ENCODE measurements at places on chromosomes 13 and 19.

DNA sequence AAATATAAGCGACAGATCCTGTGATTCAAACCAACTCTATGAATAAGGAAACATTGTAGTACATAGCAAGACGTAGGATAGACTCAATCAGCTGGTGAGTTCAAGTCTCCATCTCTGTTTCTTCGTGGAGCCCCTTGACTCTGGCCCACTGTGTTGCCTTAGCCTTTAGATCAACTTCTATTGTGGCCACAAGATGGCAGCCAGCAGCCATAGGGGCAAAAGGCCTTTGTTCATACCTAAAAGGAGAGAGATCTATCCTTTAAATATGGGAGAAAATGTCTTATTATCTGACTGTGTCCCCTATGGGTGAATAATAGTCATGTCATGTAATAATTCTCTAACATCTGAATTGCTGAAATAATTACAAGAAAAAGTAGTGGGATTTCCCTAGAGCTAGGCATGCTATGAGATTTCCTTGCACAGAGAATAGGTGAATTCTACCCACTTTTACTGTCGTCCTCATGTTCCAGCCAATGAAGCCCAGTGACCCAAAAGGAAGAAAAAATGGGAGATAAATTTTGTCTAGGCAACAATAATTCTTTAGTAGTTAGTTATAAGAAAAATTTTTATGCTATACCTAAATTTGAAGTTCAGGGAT, 129.4 kb downstream of the PCDH20 start:
- no peak for DNase-seq

- DNase-seq, result no peak
Observed at GRCh38 chr13:80828759-80829158, 487.8 kb upstream of the SPRY2 start.

DNA sequence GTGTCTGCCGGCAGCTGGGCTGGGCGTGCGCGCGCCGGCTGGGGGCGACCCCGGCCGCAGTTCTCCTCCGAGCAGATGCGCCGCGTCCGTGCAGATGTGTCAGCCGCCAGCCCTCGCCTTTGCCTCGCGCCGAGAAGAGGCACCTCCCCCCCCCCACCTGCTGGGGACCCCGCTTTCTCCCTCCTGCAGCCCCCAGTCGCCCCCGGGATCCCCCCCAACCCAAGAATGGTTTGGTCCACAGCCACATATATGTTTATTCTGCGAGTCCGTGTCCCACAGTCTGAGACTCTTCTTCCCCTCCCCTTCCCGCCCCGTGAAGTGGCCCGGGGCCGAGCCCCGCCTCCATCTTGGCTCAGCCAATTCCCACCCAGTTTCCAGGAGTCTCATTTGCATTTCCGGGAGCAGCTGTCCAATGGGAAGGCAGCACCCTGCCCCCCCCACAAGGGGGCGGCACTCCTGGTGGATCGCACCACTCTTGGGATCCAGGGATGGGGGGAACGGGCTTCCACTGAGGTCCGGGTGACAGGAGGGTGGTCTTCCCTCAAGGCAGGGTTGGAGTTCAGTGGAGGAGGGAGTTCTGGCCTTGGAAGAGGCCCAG, 8.6 kb downstream of the ISOC2 start:
- peak; percentile 40 for DNase-seq

- DNase-seq, result no peak
Observed at GRCh38 chr13:100434010-100434763, 154.4 kb downstream of the GGACT start.

DNA sequence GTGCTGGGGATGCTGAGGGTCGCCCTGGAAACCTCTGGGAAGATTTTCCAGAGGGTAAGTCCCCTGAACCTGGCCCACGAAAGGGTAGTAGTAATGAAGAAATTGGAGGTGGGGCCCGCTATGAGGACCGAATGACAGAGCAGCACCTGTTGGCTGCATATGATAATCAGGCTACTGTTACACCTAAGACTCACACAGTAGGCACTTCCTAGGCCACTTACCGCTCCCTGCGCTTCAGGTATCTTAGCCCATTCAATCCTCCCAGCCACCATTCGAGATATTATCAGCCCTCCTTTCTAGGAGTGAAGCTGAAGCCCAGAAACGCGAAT, 4.3 kb upstream of the LRFN3 start:
- DNase-seq, result no peak

GRCh38 chr19:29266001-29266400, 53.0 kb upstream of the UQCRFS1 start:
- DNase-seq, result no peak

DNA sequence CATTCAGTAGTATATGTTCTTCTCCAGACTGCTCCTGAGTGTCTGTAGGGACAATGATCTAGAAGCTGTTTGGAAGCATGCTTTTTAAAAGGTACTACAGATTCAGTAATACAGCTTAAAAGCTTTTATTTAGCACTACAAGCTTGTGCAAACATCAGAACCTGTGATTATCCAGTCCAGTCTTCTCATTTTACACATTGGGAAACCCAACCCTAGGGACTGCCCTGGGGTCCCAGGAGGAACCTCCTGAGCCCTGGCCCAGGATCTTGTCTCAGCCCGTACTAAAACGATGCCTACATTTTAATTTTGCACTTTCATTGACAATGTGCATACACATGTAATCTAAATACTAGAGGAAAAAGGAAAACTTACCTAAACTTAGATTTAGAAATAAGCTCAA, 12.5 kb downstream of the DOCK9 start:
- DNase-seq, result no peak

DNA sequence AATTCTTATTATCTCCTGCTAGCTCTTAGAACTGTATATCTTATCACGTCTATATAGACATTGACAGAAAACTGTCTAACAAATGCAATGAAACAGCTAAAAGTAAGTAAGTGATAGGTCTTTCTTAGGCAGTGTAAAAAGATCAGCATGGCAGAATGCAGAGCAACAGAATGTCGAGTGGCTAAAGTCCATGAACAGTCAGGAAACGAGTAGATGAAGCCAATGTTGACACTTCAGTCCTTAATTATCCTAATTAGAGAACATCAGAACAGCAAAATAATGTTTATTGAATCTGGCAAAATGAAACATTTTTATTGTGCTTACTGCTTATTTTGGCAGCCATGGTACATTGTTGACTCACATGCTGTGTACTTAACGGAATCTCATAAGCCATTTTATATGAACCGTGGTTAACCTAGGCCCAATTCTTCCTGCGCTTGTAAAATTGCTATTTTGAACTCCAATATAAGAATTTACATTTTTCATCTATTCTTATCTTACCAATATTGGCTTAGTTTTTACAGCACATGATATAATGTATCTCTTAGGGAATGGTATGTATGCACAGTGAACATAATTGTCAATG, 748.1 kb downstream of the DACH1 start:
- no peak for DNase-seq

DNA sequence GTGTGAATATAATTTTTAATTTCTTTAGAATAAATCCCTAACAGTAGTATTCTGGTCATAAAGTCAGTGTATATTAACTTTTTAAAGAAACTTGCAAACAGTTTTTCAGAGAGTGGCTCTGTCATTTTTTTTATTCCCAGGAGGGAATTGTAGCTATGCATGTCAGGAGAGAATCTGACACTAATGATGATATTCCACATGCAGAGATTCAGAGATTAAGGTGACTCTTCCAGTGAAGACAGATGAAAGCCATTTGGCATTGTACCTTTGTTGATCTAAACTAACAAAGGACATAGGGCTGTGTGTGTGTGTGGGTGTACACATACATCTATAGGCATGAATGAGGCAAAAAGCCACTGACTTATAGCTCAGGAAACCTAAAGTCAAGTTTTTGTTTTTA, 99.9 kb downstream of the TNFSF13B start:
- no peak for DNase-seq

- no peak for DNase-seq
Observed at GRCh38 chr19:32890841-32891240, 21.3 kb upstream of the SLC7A9 start.

DNA sequence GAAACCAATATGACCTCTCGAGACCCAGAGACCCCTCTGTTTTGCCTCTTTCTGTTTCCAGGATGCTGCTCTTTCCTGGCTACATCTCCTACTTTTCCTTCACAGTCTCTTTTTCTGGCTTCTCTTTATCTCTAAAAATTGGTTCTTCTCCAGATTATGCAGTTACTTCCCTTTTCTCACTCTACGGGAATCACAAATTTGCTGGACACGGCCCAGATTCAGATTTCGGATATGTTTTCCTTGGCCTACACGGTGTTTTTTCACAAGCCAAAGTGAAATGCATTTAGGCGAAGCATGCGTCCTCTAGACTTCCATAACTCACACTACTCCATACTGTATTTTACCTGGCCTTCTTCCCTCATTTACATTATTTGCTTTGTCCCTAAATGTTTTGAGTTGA, 214.7 kb upstream of the MIR17HG start:
- no peak for DNase-seq

- DNase-seq, result no peak
Observed at GRCh38 chr13:36848199-36848982, 29.4 kb downstream of the RFXAP start.

DNA sequence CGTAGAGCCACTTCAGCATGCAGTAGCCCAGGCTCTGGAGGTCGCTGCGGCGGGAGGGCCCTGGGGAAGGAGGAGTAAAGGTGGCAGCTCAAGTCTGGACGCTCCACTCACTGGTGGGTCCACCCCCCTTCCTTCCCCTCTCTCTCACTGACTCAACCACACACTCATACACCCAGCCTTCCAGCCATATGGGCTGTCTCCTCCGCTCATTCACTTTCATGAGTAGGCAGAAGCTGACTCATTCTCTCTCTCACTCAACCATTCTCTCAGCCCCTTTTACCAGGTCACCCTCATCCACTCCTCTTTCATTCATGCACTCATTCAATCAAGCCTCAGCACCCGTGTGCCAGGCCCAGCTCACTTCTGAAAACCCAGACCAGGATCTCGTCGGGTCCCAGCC, 27.5 kb upstream of the SIGLEC11 start:
- no peak for DNase-seq

DNA sequence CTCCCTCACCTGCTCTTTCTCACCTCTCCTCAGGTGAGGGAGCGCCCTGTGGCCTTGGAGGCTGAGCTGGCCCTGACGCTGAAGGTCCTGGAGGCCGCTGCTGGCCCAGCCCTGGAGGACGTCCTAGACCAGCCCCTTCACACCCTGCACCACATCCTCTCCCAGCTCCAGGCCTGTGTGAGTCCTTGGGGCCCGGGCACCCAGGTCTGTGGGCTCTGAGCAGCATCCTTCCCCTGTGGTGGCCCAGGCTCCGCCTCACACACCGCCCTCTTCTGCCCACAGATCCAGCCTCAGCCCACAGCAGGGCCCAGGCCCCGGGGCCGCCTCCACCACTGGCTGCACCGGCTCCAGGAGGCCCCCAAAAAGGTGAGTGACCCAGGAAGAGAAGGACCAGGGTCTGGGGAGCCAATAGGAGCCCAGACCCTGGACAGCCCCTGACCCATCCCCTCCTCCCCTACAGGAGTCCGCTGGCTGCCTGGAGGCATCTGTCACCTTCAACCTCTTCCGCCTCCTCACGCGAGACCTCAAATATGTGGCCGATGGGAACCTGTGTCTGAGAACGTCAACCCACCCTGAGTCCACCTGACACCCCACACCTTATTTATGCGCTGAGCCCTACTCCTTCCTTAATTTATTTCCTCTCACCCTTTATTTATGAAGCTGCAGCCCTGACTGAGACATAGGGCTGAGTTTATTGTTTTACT, 1.9 kb downstream of the IFNL1 start:
- DNase-seq, result no peak

DNA sequence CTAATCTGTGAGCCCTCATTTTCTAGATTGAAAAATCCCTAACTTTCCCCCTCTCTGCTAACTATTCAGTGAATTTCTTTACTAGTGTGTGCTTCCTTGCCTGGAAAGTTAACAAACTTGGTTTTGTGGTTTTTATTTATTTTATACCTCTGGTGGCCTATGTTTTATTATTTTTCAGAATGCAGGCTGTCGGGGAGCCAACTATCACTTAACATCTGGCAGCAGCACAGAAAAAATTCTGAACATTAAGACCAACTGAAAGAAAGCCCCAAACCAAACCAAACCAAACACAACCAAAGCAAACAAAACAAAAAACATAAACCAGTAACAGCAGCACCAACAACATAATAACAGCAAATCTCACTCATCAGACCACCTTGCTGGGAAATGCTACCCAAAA, 109.0 kb upstream of the KL start:
- no peak for DNase-seq

GRCh38 chr13:87311165-87311564, 360.0 kb upstream of the SLITRK5 start:
- DNase-seq, result no peak

GRCh38 chr19:29013325-29013724, 199.6 kb downstream of the UQCRFS1 start:
- no peak for DNase-seq

- DNase-seq, result no peak
Observed at GRCh38 chr13:23212671-23213070, 31.9 kb downstream of the SGCG start.

- DNase-seq, result no peak
Observed at GRCh38 chr13:113324398-113324797, 27.4 kb downstream of the LAMP1 start.

GRCh38 chr13:40749327-40749726, 21.7 kb downstream of the MRPS31 start:
- no peak for DNase-seq

GRCh38 chr13:20114066-20114610, 46.7 kb downstream of the GJA3 start:
- DNase-seq, result no peak

DNA sequence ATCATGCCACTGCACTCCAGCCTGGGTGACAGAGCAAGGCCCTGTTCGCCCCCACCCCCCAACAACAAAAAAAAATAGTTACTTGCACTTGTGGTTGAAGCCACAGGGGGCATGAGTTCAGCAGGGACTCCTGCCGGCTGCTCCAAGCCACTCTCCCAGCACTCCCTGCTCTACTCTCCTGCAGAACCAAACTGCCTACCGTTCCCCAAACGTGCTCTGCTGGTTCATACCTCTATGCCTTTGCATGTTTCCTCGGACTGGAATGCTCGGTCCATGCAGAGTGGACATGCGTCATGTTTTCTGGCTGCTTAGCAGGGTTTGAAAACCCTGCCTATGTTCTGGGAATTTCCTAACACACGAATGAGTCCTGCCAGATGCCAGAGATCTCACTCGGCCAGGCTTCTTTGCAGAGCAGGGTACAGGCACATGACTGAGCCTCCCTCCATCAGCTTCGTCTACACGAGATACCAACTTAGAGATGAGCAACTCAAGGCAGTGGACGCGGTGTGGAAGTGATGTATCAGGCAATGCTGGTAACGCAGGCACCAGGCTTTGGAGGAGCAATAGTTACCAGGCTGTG, 8.5 kb upstream of the SLC25A15 start:
- no peak for DNase-seq

Measured in HFF-Myc (cell line).